ENCODE measurements at places on chromosomes 3 and 15.

DNA sequence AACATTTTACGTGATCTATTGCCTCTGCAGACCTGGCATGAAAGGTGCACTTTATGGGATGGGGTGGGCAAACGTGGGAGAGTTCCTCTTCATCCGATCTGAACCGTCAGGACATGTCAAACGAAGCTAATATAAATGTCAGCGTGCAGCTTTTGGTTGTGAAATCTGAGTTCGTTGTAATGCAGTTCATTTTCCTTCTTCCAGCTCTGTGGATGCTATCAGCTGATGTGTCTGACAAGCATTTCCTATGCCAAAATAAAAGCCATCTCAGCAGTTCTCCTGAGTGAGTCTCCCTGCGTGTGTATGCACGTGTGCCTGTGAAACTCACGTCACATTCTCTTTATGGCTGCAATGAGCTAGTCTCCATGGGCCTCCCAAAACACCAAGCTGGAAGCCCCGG lies 512.3 kb downstream of the MCTP2 start:
- DNase-seq = no peak

- no peak for DNase-seq
These were observed 14.4 kb upstream of the GPR156 start for GRCh38 chr3:120299403-120299802.

DNA sequence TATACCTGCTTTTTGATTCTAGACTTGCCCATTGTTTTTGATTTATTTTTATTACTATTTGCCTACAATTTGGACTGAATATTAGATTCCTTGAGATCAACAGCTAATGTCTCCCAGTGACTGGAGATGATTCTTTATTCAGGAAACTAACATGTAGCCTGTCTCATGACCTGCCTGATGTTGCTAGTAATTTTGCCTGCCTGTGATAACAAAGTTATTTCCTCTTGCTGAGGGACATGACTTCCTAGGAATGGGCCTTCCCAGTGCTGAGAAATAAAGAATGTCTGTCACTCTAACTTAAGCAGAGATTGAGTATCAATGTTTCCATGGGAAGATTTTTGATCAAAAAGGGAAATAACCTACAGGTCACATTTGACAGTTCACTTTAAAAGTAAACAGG lies 13.4 kb upstream of the NPHP3 start:
- no peak for DNase-seq

DNA sequence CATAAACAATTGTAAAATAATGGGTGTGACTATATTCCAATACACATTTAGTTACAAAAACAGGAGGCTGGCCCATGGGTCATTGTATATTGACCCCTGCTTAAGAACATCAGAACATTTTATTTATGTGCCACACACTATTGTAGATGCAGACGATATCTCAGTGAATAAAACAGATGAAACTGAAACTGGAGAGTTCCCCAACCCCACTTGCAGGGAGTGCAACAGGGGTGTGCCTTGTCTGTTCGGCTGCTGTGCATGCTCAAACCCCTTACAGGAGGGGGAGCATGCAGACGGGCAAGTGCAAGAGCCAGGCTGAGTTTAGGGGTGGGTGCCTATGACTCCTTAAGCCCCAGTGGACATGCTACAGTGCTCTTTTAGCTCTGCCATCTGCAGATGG lies 509.6 kb downstream of the IGSF11 start:
- no peak for DNase-seq

DNA sequence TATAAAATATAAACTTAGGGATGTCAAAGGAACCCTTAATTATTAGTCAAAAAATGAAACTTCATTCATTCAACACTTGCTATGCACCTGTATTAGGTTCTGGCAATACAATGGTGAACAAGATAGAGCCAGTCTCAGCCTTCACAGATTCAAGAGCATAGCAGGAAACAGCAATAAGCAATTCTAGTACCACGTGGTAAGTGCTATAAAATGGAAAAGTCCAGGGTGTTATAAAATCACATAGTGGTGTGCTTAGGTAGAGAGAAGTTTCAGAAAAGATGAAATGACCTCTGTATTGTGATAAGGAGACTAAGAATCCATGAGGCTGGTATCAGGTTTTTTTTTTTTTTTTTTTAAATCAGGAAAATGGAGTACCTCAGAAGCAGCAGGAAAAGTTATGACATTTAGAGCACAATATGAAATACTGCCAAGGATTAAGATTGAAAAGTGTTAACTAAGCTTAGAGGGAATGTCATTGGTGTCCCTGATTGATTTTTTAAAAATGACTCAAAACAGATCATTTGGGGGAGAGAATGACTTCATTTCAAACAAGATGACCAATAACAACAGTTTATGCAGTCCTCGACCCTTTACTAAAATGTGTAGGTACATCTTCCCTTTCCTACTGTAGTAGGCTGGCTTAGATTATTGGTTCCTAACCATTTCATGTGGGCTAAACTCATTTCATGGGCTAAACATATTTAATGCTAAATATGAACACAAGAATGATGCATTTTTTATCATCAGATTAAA lies 5.0 kb downstream of the TOMM70 start:
- no peak for DNase-seq

DNA sequence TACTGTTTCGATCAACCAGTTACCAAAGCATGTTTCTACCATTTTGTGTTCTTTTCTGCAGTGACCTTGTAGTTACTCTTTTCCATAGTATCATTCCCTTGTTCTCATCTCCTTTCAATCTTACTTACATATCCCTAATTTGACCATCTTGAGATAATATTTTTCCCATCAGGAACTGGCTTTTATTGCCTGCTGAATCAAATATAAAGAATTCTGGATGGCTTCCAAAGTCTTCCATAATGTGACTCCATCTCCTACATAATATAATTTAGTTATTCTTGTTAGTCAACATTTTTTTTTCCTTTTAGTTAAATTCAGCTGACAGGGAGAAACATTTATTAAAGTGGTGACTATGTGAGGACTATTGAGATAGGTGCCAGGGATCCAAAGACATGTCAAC lies 7.0 kb downstream of the USP8 start:
- DNase-seq = no peak

DNA sequence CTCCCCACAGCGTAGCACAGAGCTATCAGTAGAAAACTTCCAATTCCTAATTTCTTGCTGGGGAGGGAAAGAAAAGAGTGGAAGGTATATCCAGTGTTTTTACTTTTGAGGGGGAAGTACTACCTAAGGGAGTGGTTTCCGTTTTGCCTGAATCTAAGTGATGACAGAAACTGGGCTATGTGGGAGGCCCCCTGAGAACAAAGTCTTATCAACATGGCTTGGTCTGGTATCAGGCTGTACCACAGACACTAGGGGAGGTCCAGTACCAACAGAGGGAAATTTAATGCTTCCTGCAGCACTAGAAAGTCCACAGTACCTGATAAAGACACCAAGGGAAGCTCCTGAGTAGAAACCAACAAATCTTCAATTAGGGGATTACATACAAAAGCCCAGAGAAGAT lies 199.2 kb downstream of the IL5RA start:
- peak; percentile 15 for DNase-seq

GRCh38 chr3:174016186-174016585 lies 618.6 kb downstream of the NLGN1 start:
- DNase-seq = no peak

DNA sequence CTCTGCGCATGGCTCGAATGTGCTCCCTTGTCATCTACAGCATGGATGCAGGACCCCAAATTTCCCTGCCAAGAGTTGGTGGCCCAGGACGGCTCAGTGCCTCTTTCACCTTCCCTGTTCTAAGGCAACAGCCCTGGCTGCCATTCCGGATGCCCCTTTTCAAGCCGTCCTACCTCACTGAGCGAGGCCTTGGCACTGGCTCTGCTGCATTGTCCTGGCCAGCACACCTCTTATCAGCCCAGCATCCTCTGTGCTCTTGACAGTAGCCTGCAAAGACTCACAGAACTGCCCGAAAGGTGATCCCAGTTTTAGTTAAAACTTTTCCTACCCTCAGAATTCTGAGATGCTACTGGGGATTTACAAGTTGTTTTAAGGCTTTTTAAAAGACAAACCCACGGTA lies 122.0 kb downstream of the MECOM start:
- DNase-seq = no peak

- DNase-seq = no peak
These were observed 29.4 kb upstream of the RSL24D1 start for GRCh38 chr15:55226127-55226526.

DNA sequence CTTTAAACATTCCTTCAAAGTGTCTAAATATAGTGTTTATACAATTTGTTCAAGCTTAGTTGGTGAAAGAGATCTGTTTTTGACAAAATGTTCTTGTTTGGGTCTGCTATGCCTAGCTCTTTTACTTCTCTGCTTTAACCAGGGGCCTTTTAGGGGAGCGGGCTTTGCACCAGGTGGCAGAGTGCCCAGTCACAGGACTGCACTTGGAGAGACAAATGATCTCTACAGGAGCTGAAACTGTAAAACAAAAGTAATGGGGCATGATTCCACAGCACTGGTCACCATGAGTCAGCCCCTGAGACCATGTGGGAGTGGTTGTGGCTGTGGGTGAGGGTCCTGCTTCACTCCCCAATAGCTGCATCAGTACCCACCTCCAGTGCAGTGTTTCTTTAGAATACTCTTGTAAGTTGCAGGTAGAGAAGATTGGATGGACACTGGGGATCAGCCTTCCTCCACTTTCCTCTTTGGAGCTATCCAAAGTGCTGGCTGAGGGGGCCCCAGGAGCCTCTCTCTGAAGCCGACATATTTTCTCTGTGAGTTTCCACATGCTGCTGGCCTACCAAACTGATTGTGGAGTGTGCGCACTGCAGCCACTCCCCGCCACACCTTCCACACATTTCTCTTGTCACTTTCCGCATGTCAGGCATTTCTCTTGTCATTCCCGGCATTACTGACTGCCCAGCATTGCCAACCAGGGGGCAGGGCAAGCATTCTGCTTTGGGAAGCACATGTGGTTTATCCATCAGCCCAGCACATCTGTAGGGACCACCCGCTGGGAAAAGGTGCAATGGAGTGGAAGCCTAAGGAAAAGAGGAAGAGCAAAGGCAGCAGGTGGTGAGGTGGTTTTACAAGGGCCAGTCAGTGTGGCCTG lies 110.0 kb downstream of the EPHB1 start:
- DNase-seq = no peak

DNA sequence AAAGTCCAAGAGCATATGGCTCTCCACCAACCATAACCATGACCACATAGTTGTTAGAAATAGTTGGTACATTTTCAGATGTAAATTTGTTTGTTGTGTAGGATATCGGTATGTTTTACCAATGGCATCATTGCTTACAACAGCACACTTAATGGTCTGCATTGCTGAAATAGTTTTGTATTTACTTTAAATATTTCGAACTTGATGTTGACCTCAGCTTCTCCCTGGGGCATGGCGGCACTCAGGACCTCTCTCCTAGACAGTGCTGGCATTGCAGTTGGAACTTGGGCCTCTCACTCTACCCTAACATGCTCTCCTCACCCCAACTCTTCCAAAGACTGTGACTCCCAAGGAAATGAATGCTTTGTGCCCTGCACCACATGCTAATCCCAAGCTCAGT lies 5.0 kb downstream of the SLC22A13 start:
- DNase-seq = no peak

GRCh38 chr3:12185172-12185710 lies 26.5 kb upstream of the TIMP4 start:
- DNase-seq = no peak

GRCh38 chr3:176376531-176376930 lies 820.8 kb downstream of the TBL1XR1 start:
- no peak for DNase-seq

DNA sequence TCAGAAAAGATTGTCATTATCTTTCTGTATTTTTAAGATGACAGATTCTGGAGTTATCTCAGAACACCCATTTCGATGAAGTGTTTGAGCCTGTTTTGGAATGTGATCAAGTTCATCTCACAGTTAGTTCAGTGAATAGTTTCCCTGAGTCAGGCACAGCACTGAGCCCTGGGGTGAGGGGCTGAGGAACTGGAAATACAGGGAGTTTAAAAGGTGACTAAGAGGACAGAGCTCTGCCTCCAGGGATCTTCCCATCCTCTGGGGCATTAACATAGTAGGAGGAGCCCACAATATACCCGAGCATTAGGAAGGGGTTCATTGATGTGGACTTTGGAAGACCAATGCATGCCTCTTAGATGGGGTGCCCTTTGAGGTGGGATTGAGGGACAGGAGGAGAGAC lies 355.1 kb downstream of the CLSTN2 start:
- no peak for DNase-seq

- no peak for DNase-seq
These were observed 25.4 kb downstream of the GOLGB1 start for GRCh38 chr3:121724130-121724529.

- peak; percentile 12 for DNase-seq
These were observed 45.9 kb downstream of the NIPA2 start for GRCh38 chr15:22884344-22884743.

DNA sequence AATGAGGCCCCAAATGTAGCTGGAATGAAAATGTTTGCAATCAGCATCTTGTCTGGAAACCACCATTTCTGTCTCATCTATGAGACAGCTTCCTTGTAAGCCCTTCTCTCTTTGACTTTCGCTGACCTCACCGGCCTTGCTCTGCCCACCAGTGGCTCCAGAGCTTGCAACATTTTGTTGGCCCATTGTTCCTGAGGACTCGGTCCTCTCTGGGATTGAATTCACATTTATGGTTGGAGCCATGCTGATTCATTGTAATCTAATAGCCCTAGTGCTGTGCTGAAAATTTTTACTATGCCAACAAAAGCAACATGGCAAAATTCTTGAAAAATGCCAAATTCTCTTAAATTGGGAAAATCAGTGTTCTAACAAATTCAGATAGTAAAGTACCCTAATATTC lies 37.2 kb downstream of the ABHD5 start:
- DNase-seq = no peak

- DNase-seq = no peak
These were observed 325.0 kb upstream of the CFAP20DC start for GRCh38 chr3:59374818-59375211.

DNA sequence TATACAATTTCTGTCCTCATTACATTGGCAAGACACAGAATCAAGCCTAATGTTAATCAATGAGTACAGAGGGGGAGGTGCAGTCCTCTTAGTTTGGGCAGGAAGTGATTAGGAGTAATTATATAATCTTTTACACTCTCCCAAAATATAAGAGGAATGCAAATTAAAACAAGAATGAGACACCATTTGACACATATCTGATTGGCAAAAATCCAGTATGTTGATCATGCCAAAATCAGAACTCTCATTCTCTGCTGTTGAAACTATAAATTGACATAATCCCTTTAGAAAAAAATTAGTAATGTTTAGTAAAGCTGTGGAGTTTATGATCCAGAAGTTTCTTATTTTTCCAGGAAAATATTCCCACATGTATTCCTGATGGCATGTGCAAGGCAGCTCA lies 373.4 kb downstream of the EPHA6 start:
- no peak for DNase-seq

GRCh38 chr15:73684581-73685455 lies 635 bp downstream of the CD276 start:
- DNase-seq = peak; percentile 73

DNA sequence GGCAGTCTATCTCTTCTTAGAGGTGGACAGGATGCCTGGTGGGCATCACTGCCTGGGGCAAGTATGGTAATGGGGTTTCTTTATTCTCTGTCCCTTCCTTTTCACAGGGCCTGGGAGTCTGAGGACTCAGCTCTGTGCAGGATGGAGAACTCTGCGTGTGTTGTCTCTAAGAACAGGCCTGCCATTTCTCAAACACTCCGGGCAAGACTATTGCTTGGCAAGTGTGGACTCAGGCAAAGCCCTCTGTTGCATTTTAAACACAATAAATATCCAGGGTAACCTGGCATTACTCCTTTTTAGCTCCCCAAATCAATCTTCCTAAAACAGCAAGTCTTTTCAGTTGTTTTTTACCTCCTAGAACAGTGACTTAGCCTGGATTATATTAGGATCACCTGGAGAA lies 185.1 kb upstream of the ROPN1 start:
- DNase-seq = no peak

- no peak for DNase-seq
These were observed 126.8 kb upstream of the CTDSPL start for GRCh38 chr3:37734886-37735285.
